ENCODE measurements at places on chromosomes 4 and X.

- DNase-seq, result no peak
Measured at GRCh38 chr4:181827246-181827645, 416.0 kb upstream of the TENM3 start.

GRCh38 chr4:146787731-146788130, 149.0 kb downstream of the POU4F2 start:
- DNase-seq, result no peak

DNA sequence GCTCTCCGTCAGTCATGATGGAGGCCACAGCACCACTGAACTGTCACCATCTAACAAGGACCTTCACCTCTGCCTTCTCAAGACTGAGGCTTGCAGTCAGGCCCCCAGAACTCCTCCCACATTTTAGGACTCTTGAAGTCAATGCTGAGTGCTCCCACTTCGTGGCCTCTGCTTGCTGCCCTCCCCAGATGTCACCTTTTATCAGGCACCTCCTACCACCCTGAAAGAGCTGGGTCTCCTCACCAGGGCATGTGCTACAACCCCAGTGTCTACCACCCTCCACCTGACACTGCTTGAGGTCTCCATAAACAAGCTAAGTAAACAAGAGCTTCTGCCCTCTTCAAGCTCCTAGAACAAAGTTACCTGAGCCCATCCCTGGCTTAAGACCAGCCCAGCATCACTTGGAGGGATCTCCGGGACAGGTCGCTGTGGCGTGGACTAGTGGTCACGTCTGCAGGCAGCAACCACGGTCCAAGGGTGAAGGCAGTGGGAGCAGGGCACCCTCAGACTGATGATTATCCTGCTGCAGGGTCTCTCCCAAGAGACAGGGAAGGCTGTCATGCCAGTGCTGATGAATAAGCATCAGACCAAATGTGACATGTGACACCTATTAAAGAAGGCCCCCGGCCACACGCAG, 7.7 kb upstream of the FAM53A start:
- DNase-seq, result no peak

DNA sequence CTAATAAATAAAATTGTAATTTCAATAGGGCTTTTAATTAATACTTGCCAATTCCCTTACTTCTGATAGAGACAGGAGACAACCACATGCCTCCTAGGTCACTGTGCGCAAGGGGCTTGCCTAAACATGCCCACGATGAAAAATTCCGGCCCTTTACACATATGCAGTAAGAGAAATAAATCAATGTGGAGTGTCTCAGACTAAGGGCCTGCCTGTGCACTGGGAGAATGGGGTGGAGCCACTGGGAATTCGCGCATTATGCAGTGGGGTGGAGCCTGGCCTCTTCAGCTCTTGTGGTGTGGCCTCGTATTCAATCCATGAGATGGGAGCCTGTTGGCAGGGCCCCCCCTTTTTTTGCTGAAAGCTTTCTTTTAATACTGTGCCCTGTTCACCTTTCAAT, 484.5 kb downstream of the PDGFC start:
- no peak for DNase-seq

DNA sequence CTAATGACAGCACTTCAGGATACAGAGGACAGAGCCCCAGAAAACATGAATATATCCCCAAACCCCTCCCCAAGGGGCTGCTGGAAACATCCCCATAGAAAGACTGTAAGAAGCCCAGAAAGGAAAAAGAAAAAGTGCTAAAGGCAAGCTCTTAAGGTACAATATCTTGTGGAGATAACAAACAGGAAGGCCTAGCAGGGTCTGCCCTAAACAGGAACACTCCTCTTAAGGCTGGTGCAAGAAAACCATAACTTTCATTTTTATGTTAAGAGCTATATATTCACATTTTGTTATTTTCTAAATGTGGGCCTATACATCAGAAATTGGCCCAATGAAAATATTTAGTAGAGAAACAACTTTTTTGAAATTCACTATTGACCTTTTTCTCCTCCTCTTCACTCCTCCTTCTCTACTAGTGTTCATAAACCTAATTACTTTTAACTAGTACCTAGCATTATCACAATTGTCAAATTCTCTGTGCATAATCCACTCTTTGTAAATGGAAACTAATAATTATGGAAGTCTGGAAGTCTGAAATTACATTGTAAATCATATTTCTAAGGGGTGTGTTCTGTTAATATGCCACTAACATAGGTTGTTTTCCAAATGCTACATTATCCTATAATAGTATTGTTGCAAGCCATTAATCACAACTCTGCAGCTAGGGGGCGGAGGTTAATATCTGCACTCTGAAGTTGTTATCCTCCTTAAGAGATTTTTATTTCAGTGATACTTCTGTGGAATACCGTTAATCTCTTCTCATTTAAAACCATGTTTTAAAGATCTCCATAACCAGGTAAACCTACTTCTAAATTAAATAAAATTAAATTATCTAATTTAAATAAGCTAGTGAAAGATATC, 59.8 kb downstream of the CASK start:
- DNase-seq, result no peak

- DNase-seq, result no peak
Measured at GRCh38 chrX:72621625-72622485, 49.2 kb upstream of the HDAC8 start.

GRCh38 chrX:102833136-102833535, 103.9 kb upstream of the RAB40AL start:
- DNase-seq, result no peak

GRCh38 chrX:95117556-95117955, 1443.5 kb downstream of the FAM133A start:
- no peak for DNase-seq

DNA sequence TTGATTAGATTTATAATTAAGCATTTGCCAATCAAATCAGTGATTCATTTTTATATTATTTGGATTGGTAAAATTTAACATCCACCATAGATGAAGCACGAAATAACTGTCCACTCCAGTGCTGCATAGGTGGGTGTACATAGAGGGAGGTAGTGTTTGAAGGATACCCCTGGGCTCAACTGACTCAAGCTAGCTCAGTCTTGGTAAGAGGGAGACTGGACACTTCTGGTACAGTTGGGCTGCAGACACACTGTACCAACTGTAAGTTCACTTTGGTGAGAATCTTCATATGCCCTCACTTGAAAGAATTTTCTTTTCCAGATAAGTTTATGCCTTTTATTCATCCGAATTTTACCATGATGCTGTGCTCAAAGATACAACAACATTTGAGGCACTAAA, 48.6 kb upstream of the UGT2B15 start:
- DNase-seq, result no peak

- DNase-seq, result no peak
Measured at GRCh38 chrX:34275699-34276098, 143.6 kb upstream of the FAM47A start.

- peak; percentile 76 for DNase-seq
Measured at GRCh38 chr4:169410839-169411770, 140.3 kb upstream of the SH3RF1 start.

- DNase-seq, result no peak
Measured at GRCh38 chrX:143095816-143096215, 70.1 kb downstream of the SPANXN4 start.

- DNase-seq, result peak; percentile 38
Measured at GRCh38 chr4:7073526-7074390, 5.9 kb upstream of the GRPEL1 start.

DNA sequence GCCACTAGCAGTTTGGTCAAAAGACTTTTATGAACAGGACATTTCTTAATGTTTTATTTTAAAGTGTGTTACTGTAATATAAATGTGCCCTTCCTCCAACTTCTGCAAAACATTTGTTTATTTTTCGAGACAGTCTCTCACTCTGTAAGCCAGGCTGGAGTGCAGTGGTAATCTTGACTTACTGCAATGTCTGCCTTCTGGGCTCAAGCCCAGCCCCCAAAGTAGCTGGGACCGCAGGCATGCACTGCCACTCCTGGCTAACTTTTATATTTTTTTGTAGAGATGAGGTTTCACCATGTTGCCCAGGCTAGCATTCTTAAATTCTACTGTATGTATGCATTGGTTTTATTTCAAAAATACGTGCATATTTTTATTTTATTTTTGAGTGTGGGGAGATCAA, 1201.9 kb downstream of the STIM2 start:
- DNase-seq, result no peak

DNA sequence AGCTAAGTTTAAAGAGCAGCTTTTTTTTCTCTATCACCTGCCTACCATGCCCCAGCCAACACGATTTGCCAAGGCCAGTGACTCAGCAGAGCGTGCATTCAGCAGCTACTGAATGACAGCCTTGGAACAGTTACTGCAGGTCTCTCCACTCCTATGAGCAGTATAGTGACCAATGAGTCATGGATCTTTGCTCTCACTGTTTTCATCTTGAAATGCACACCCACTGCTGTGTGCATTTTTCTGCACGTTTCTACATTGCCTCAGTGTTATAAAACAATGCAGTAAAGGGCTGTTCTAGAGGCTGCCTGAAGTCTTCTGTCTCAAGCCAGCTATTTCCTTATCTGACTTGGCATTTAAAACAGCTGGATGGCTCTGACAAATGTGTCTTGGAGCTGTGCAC, 66.0 kb upstream of the C4orf54 start:
- DNase-seq, result peak; percentile 45

DNA sequence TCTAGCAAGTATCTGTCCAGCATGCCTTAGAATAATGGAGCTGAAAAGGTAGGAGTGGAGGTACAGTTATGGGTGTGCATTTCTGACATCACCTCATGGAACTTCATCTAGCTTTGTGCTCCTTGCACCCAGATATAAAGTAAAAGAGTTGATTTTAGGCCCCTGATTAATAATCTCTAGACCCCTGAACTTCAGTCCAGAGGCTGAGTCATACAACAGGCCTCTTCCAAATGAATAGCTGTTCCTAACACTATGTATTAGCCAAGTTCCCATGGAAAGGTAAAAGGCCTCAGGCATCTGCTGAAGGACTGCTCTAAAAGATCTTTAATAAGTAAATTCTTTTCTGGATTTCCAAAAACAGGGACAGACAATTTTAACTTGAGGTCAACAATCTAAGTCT, 16.2 kb downstream of the TBC1D9 start:
- no peak for DNase-seq

- DNase-seq, result no peak
Measured at GRCh38 chr4:173998471-173999144, 284.9 kb downstream of the FBXO8 start.

DNA sequence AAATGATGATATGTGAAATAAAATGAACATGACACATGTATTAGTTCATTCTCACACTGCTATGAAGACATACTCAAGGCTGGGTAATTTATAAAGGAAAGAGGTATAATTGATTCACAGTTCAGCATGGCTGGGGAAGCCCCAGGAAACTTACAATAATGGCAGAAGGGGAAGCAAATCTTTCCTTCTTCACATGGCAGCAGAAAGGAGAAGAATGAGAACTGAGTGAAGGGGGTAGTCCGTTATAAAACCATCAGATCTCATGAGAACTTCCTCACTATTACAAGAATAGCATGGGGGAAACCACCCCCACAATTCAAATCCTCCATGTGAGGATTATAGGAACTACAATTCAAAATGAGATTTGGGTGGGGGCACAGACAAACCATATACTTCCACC, 243.9 kb upstream of the GYPA start:
- no peak for DNase-seq

GRCh38 chr4:174808836-174809235, 20.2 kb downstream of the GLRA3 start:
- no peak for DNase-seq

GRCh38 chrX:46864606-46865005, 27.8 kb downstream of the RP2 start:
- no peak for DNase-seq

- DNase-seq, result no peak
Measured at GRCh38 chrX:69022430-69022829, 142.8 kb downstream of the PJA1 start.

- no peak for DNase-seq
Measured at GRCh38 chr4:19736968-19737756, 514.5 kb upstream of the SLIT2 start.

DNA sequence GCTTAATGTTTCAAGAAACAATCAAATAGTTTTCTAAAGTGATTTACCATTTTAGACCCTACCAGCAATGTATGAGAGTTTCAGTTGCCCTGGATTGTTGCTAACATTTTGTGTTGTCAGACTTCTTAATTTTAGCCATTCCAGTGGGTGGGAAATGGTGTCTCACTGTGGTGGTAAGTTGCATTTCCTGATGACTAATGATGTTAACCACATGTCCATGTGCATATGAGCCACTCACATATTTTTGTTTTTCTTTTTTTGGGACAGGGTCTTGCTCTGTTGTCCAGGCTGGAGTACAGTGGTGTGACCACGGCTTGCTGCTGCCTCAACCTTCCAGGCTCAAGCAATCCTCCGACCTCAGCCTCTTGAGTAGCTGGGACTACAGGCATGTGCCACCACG, 48.3 kb downstream of the MED28 start:
- DNase-seq, result no peak
